ENCODE measurements at places on chromosomes 6 and 20.
A peak's percentile ranks its signal among the peaks of the same experiment; 100 is the strongest.

GRCh38 chr6:150016324-150017185 lies 8.8 kb downstream of the RAET1L start:
- DNase-seq: peak; percentile 79

GRCh38 chr6:149436647-149437046 lies 36.6 kb downstream of the SUMO4 start:
- DNase-seq: no peak

DNA sequence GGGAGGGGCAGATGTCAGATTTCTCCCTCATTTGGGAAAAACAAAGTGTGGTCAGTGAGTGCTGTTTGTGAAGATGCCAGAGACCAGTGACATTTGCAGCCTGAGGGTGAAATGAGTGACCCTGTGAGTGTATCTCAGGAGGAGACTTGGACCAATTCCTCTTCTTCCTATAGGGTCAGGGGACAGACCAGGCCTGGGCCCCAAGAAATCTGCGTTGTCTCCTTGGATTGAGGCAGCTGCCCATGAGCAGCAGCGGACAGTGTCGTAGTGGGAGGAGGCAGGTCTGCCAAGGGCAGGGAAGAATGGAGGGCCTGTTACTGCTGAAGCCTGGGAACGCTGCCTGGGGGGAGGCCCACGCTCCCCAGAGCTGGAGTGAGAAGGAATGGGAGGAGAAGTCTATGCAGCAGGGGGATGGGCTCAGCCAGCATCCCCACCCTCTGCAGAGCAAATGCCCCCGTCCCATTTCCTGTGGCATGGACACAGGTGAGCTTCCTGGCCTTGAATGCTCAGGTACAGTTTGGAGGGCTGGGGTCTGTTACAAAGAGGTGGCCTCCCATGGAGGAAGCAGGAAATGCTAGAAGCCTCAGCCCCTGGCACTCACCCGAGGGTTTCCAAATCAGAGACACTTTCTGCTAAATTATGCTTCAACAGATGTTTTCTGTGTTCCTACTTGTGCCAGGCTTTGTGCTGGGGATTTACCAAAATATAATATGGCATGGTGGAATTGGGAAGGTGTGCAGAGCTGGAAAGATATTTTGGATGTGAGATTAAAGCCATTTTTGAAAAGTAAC lies 29.8 kb downstream of the DAAM2 start:
- DNase-seq: no peak

DNA sequence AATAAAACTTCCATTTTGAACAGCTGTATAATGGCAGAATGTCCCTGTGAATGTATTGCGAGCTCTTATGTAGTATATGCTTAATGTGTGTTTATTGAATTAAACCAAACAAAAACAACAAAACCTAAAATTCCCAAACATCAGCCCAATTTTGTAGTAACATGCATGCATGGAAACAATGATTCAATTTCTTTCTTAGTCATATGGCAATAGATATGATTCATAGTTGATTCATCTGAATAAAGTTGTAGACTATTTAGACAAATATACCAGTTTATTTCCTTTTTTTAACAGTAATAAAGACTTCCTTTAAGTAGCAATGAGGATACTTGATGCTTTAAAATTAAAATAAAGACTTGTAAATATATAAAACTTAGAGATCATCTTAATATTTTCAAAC lies 670.6 kb downstream of the CD109 start:
- DNase-seq: no peak

- DNase-seq: no peak
Measured at GRCh38 chr6:56693246-56693607, 50.5 kb upstream of the DST start.

DNA sequence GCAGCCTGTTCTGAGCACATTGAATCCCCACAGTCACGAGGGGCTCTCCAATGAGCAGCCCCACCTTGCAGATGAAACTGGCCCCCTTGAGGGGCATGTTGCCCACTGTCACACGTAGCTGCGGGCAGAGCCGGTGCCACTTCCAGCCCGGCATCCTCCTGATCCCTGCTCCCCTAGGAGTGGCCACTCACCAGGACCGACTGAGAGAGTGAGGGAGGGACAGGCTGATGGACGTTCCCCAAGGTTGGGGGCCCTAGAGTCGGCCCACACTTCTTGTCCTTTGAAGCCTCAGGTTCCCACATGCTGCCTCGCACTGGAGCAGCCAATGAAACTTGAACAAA lies 10.5 kb downstream of the ENTPD6 start:
- peak; percentile 40 for DNase-seq

- DNase-seq: no peak
Measured at GRCh38 chr6:112251171-112251875, 3.0 kb downstream of the LAMA4 start.

- no peak for DNase-seq
Measured at GRCh38 chr20:47999166-47999565, 213.9 kb upstream of the SULF2 start.

DNA sequence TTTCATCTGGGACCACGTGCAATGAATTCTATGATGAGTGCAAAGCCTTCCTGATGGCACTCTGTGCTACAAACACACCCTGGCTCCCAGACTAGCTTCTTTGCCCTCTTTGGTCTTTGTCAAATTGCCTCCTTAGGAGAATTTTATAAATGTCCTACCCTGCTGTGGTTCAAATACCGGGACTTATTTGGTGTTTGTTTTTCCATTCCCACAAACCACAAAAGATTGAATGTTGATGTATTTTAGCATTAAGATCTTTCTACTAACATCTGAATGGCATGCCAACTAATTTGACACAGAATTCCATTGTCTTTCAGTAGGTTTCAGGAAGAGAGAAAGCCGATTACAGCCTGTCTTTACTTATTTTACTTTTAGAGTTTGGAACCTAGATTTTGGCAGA lies 424.2 kb upstream of the SLC35B3 start:
- DNase-seq: no peak

- DNase-seq: no peak
Measured at GRCh38 chr20:44598423-44599305, 16.3 kb downstream of the PKIG start.

DNA sequence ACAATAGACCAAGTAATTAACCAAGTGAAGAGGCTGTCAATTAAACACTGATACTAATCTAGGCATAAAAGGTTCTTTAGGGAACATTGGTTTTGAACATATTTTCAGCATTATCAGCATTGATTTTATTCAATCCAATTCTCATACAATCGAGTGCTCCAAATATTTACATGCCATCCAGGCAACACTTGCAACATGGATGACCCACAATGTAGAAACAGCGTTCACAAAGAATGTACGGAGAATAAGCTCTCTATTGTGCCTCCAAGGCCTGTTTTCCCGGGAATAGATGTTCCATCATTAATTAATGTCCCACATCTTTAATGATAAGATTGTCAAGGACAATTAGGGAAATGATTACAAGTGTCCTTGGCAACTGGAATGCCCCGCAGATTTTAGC lies 117.4 kb downstream of the RFX6 start:
- DNase-seq: no peak

DNA sequence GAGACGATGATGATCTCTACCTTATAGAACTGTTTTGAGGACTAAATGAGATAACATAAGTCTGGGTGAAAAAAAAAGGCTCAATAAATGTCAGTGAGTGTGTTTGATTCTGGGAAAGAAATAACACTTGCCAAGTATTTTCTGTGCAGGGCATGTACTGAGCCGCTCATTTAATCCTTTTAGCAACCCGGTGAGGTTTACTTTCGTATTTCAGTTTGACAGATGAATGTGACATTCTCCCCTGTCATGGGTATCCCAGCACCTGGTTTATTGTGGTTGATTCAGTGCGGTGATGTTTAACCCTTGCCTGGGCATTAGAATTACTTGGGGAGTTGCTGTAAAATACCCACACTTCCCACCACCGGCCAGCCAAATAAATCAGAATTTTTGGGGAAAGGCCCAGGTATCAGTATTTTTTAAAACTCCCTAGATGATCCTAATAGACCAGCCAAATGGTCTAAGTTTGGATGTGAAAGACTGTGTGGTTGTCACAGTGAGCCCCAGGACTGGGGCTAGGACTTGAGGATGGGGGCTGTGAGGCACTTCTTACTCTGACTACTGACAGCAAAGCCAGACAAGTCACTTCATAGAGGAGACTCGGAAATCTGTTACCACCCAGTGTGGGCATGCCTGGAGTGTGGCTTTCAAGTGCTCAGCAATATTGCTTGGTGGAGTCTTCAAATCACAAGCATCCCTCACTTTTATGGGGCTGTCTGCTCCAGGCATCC lies 100.2 kb upstream of the KCNG1 start:
- DNase-seq: no peak

GRCh38 chr20:12989586-12990115 lies 19.1 kb upstream of the SPTLC3 start:
- DNase-seq: no peak

DNA sequence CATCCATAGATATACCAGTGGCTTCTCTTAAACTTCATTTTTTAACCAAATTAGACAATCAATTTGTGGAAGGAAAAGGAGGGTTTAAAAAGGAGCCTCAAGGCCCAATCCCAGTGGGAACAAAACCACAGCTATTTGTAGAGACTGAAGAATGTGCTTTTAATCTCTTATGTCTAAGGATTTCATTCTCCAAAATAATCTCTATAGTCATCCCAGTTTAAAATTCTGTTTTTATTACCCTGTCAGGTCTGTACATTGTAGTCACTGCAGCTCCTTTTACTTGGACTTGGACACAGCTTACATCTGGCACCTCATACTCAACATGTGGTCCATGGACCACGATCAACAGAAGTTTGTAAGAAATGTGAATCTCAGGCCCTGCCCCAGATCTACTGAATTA lies 152.1 kb upstream of the STMND1 start:
- no peak for DNase-seq

GRCh38 chr20:51884561-51884960 lies 82.2 kb upstream of the SALL4 start:
- no peak for DNase-seq

DNA sequence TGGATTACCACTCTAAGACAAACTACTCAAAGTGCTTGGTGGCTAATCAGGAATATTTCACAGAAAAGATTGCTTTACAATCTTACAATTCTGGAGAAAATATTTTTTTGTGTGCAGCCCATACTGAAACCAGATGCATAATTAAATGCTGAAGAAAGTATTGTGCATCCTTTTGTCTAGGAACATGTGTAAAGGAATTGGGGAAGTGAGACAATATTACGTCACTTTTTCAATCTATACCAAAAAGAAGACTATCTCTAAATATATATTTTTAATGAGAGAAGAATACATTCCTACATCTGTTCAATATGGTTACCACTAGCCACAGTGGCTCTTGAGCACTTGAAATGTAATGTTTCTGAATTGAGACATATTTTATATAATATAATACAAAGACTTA lies 992.5 kb upstream of the ADGRB3 start:
- no peak for DNase-seq

Measured in activated CD8-positive, alpha-beta memory T cell treated with anti-CD3 and anti-CD28 coated beads for 24 hours (primary cell).